AG09309 (cell line): ENCODE measurements at places on chromosomes 1 and 21.

DNA sequence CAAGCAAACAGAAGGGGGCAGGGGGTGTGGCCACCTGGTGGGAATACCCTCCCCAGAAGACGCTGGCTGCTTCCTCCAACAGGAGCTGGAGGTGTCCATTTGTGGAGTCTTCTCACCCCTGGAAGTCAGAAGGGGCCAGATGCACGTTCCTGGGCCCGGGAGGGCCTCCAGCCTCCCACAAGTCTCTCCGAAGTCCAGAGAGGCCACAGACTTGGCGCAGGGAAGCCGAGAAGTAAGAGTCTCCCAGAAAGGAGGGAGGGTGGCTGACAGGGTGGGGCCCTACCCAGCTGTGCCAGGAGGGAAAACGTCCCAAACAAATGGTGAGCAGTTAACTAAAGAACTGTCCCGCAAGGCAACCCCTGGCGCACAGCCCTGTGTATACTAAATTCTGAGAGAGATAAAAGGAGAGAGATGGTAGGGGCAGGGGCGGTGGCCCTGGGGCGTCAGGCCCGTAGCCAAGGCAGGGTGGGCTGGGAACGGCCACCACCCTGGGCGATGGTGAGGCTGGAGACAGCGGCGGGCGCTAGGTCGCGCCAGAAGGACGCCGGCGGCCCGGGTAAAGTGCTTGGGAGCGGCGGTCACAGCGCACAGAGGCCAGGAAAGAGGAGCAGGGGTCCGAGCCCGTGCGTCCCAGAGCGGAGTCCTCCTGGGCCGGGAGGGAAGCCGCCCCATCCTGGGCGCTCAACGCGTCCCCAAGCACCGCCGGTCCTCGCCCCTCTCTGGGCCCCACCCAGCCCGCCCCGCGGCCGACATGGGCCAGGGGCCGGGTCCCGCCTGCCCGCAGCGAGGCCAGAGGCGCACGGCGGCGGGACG is 1.2 kb downstream of the CHD5 start:
- no peak for DNase-seq

- DNase-seq = no peak
Observed at GRCh38 chr1:200980452-200980772, 43.1 kb downstream of the KIF21B start.

- DNase-seq = no peak
Observed at GRCh38 chr1:228939881-228940392, 204.7 kb downstream of the RHOU start.

DNA sequence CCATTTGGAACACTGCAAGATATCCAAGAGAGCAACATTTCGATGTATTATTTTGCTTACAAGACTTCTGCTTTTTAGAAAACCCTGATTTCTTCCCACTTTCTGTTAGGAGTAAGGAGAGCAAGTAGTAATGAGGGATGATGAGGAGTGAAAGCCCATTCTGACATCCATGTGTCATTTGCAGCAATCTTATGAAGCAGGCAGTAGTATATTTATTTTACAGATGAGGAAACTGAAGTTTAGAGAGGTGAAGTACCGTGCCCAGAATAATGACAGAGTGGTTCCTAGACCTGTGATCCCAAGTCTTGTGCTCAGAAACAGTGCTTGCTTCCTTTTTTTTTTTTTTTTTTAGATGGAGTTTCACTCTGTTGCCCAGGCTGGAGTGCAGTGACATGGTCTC is 7.1 kb upstream of the ZSCAN20 start:
- DNase-seq = no peak

- DNase-seq = peak; percentile 55
Observed at GRCh38 chr1:6701437-6702153, at the start of gene DNAJC11. Gene DNAJC11, minus strand, starts transcription at chr1:6701816. Its CDS starts 16 bp downstream, at chr1:6701800.

- DNase-seq = no peak
Observed at GRCh38 chr21:35678393-35678792, 381.9 kb downstream of the SETD4 start.

- DNase-seq = no peak
Observed at GRCh38 chr1:39900662-39901463, 854 bp downstream of the MYCL start.

GRCh38 chr1:202923533-202923932 is 3.5 kb downstream of the KLHL12 start:
- DNase-seq = no peak

DNA sequence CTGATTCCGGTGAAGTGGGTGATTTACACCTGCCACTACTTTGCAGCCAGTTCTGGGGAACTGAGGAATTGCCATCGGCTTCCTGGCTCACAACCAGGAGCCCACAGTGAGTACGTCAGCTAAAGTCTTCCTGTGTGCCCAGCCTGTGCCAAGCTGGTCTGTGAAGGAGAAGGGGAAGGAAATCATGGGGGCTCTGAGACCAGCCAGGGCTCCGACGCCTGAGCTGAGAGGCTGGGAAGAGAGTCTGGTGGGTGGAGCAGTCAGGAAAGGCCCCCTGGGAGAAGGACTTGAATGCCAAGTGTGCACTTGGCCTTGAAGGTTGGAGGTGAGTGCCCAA is 1.2 kb downstream of the LURAP1 start:
- DNase-seq = no peak

DNA sequence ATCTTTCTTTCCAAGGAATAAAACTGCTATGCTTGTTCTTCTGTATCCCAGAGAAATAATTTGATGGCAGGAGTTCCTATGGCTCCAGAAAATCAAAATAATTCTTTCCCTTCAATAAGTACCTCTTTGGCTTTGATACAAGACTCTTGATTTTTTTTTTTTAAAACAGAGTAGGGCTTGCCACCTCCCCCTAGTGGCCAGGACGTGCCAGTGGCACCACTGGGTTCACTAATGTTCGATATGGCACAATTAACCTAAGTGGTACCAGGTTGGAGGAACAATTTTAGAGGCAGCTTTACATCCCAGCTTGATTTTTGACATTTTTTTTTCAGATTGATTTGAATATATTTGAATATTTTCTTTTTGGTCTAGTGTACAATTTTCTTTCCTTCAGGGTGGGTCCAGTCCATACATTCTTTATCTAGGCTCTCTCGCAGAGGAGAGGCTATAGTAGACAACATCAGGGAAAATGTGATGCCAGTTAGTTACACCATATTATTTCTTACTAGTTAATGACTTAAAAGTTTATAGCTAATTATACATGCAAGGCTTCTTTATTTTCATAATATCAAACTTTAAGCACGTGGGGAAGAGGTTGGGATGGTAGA is 330.9 kb downstream of the S1PR1 start:
- peak; percentile 0 for DNase-seq

DNA sequence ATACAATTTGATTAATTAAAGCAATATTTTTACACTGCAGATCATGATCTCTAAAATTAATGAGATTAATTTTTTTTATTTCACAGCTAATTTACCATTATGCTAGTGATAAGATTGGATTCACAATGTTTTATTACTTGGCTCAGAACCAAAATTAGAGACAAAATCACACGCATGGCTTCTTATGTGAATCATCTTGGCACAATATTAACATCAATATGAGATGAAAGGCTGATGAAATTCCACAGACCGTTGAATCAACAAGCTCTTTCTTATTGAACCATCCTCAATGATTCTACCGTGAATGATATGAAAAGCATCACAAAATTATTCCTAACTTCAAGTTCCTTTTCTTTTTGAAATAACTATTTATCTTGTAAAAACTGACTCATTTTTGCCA is 544.9 kb downstream of the KCNT2 start:
- DNase-seq = no peak

DNA sequence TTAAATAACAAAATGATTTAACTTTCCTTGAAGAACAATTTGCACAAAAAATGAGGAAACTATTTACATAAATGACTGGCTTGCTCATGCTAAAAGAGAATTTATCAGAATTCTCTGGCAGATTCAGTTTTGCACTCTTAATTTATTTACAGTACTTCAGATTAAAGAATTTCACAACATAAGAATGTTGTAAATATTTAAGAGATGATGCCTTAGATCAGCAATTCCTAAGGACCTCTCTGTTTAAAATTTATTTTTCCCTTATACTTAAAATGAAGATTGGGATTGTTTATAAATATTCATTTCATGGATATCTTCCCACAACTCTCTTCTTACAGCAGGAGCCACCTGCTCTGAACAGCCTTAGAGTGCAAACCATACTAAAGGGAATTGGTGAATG is 120.8 kb downstream of the OLFM3 start:
- no peak for DNase-seq

DNA sequence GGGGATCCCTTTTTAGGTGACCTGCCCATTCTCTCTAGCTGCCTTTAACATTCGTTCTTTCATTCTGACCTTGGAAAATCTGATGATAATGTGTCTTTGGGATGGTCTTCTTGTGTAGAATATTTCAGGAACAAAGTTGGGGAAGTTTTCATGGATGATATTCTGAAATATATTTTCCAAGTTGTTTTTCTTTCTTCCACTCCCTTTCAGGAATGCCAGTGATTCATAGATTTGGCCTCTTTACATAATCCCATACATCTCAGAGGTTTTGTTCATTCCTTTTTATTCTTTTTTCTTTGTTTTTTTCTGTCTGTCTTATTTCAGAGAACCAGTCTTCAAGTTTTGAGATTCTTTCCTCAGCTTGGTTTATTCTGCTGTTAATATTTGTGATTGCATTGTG is 13.9 kb upstream of the SCMH1 start:
- DNase-seq = no peak

DNA sequence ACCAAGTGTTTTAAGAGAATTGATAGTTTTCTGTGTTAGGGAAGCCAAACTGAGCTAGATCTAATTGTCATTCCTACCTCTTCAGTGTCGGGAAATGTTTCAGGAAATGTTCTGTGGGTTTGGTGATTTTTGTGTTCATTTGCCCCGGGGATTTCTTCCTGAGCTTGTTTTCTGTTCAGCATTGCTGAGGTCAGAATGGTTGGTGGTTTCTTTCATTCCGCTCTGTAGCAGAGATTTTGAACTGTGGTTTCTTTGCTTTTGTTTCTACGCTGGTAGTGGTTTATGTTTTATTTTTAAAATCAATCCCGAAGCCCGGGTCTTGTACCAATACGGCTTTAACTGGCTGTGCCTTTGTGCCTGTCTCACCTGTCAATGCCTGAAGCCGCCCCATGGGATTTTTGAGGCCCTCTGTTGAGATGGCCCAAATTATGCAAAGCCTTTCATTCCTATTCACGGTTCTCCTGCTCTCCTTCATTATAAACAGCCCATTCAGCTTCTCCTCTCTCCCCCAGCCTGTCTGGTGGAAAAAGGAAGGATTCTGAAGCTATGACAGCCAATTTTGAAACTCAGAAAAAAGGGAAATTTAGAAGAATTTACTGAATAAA is 417.2 kb upstream of the KAZN start:
- no peak for DNase-seq

GRCh38 chr21:39022466-39022862 is 160.8 kb downstream of the PSMG1 start:
- DNase-seq = no peak

- DNase-seq = no peak
Observed at GRCh38 chr1:168833801-168834224, 104.8 kb upstream of the DPT start.

DNA sequence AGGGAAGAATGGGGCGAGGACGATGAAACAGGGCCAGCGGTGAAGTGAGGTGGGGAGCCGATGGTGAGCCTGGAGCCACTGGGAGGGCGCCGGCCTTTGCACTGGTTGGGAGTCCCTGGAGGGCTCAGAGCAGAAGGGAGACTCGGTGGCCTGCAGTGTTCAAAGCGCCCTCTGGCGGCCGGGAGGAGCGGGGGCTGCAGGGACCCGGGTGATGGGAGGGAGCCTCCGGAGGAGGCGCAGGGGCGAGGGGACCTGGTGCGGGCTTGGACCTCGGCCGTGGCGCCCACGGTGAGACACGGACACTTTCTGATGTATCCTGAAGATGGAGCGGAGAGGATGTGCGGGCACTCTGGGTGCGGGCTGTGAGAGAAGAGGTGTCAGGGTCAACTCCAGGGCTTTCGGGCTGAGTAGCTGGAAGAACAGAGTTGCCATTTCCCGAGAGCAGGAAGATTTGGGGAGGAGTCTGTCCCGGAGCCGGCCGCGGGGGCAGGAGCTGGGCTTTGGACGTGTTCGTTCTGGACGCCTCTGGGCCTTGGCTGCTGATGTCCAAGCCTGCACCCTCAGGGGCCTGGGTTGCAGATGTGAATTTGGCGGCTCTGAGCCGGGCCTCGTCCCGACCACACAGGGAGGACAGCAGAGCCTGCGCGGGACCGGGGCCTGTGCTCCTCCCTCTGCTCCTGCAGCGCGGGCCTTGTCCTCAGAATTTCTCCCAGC is 29.7 kb downstream of the HEYL start:
- DNase-seq = no peak

- DNase-seq = no peak
Observed at GRCh38 chr1:212430416-212430815, 2.3 kb upstream of the NENF start.

DNA sequence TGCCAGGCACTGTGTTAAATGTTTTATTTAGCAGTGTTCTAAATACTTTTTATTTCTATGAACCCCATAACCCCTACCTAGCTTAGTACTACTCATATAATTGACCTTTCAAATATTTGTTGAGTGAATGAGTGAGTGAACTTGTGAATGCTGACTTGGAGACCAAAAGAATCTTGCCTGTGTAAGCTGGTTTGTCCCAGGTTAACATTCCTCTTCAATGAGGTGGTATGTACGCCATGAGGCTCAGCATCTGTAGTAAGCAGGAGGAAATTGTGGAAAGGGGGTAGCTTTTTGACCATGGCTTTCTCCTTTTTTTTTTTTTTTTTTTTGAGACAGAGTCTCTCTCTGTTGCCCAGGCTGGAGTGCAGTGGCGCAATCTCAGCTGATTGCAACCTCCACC is 14.6 kb downstream of the MED18 start:
- no peak for DNase-seq

GRCh38 chr1:91816031-91816430 is 69.9 kb downstream of the TGFBR3 start:
- no peak for DNase-seq

GRCh38 chr1:205976708-205977401 is 26.3 kb downstream of the RAB7B start:
- DNase-seq = no peak

DNA sequence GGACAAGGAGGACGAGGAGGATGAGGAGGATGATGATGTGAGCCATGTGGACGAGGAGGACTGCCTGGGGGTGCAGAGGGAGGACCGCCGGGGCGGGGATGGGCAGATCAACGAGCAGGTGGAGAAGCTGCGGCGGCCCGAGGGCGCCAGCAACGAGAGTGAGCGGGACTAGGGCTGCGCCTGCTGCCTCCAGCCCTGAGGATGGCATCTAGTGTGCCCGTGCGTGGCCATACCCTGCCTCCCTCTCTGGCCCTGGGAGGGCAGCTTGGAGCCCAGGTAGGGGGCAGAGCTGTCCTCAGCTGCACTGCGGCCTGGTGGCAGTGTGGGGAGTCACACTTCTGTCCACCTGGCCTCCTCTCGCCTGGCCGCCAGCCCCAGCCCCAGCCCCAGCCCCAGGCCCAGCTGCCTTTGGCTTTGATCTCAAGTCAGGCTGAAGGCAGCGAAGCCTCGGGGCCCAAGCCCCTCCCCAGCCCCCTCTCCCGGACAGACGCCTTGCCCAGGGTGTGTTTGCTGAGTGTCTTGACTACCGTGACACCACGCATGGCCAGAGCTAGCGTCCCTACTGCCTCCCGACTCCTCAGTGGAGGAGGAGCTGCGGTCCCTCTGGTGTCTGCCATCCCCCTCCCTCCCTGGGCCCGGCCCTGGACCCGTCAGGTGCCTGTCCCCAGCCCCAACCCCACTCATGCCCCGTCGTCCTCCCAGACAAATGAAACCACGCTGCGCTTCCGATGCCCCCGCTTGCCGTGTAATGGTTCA is 155.2 kb downstream of the PEX14 start:
- DNase-seq = no peak
